Activated CD8-positive, alpha-beta memory T cell treated with anti-CD3 and anti-CD28 coated beads, Interleukin-2, amount 50 U/mL, for 4 hours (primary cell): ENCODE measurements at places on chromosomes 12 and 14.

- DNase-seq: no peak
Observed at GRCh38 chr14:90784621-90785270, 31.5 kb downstream of the TTC7B start.

DNA sequence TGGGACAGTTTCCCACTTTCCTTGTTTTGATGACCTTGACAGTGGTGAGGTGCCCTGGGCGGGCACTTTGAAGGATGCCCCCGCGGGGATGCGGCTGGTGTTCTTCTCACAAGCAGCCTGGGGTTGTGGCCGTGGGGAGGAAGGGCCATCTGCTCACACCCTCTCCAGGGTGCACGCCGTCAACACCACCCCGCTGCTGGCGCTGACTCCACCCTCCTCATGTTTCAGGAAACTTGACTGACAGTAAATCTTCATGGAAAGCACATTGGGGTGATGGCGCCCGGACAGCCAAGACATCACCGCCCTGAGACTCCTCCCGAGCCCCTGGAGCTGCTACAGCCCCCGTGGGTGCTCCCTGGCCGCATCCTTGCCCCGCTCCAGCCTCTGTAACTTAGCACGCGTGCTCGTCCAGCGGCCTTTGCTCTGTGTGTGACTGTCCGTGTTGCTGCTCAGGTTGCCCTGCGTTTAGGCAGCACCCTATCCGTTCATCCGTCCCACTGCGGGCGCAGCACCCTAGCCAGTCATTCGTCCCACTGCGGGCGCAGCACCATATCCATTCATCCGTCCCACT, 150.2 kb upstream of the C14orf180 start:
- peak; percentile 9 for DNase-seq

DNA sequence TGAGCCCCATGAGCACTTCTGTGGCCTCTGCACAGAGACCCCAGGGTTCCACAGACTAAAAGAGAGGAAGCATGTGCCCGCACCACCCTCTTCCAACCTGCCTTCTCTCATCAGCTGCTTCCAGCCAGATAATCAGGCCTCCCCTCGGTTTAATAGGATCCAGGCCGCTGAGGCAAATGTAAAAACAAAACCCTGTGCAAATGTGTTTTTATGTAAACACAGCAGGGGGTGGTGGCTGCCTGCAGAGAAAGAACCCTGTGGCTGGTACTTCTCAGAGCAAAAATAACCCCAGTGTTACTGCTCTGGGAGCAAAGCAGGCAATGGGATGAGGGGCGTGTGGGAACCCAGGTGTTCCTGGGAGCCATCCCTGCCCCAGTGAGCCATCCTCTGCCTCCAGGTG, 46.2 kb downstream of the WSCD2 start:
- no peak for DNase-seq

GRCh38 chr14:90137807-90138206, 76.0 kb downstream of the KCNK13 start:
- DNase-seq: no peak

DNA sequence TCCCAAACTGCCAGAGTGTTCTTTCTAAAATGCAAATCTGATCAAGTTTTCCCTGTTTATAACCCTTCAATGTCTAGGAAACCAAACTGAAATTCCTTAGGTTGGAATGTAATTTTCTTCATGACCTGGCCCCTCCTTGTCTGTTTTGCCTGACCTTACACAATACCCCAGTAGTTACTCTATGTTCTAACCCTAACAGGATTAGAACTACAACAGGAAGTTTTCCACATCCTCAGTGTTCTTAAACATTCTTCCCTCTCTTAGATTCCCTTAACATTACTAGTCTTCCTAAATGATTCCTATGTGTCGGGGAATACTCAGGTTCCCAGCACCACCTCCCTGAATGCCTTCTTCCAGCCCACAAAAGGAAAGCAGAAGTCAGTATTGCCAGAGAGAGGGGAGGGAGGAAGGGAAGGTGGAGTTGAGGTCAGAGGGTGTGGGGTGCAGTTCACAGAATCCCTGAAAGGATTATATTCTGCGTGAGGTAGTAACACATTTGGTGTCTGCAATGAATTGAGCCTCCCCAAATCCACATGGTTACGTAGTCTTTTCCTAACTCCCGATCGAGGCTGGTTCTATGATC, 72.6 kb downstream of the BBS10 start:
- DNase-seq: no peak

DNA sequence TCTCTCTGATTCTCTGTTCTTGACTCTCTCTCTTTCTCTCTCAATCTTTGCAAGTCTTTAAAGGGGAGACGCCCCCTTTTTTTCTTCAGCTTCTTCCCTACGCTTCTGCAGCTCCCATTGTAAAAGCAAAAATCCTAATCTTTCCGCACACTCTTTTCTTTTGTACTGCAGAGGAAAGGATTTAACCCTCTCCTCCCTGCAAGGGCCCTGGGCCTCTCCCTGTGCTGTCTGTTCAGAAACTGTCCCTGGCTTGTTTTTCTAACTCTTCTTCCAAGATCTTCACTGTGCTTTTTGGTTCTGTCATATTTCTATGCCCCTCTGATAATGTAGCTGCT, 10.9 kb upstream of the SALL2 start:
- DNase-seq: no peak

GRCh38 chr14:57871459-57872080, 5.7 kb upstream of the SLC35F4 start:
- no peak for DNase-seq

- DNase-seq: no peak
Observed at GRCh38 chr14:58108717-58109116, 43.3 kb downstream of the ARMH4 start.
